Liver (tissue), 10 donors: ENCODE measurements at places on chromosomes 12 and 14. TPM values are rescaled to one million over a fixed set of nuclear protein-coding genes. Genes with fewer than 3 reads are reported as not detected.

DNA sequence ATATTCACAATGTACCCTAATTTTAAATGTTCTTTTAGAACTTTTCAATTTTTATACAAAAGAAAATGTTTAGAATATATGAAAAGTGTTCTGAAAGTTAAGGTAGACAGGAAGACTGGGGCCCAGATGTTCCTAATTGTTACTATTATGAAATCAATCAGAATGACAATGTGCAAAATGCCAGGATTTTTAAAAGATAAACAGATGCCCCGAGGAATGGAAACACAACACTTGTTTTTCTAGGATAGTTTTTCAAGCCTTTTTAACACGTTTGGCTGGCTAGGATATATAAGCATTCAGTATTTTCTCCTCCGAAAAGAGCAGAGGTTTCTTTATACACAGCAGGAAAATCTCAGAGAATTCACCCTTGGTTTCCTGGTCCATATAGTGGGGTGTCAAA is 106.8 kb downstream of the ESR2 start:
- DNase-seq = no peak

The OR4K13 gene
- not detected for total RNA-seq

DNA sequence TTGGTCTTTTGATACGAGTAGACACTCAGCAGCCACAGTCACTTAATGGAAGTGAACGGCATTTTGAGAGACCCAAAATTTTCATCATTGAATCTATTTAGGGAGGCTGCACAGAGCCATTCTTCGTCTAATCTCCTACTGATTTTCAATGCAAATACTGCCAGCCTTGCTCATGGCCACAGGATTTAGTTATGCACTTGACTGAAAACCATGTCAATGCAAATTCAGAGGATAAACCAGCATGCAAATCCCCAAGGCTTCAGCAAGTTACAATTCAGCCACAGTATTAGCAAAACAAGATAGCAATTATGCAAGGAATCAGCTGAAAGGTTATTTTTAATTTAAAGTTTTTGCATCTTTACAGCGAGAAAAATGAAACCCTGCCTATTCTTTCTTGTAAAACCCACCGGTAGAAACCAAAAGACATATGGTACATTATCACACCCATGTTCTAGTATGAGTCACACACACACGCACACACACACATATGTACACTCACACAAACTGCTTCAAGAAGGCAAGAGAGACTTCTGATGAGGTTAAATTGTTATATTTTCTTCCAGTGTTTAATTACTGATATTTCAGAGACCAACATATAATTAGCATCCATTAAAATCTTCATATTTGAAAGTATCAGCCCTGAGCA is 985.3 kb upstream of the FLRT2 start:
- no peak for DNase-seq

GRCh38 chr12:116426391-116427136 is 132.6 kb upstream of the MAP1LC3B2 start:
- DNase-seq = no peak

The NANOG gene
- 0.17 TPM for total RNA-seq

The PIWIL1 gene
- not detected for total RNA-seq

The SPX gene
- total RNA-seq = 0.25 TPM

- no peak for DNase-seq
Measured at GRCh38 chr14:88202286-88202685, 120.8 kb downstream of the KCNK10 start.

DNA sequence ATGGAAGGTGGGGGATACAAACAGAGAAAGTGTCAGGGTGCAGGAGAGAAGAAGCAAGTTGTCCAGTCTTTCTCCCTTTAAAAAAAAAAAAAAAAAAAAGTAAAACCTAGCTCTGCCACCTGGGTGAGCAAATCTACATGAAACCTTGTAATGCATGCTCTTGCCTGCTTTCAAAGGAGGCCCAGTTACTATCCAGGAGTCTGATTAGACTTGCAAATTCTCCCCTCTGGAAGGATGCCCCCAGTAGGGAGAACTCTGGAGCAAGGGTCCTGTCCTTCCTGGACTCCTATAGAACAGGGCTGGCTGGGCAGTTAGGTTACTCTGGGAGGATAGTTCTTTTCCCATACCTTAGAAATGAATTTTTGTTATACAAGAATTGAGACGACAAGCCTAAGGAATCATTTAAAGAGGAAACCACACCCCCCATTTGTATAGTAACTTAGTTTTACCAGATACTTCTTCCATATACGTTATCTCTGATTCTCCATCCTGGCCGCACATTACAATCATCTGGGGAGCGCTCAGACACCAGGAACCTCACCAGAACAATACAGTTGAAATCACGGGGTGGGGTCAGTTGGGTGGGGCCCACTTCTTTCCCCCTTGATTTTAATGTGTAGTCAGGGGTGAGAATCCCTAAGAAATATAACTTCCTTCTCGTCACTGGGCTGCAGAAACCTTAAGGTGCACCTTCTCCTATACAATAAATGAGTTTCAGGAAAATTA is 30.5 kb downstream of the RAB35 start:
- no peak for DNase-seq

DNA sequence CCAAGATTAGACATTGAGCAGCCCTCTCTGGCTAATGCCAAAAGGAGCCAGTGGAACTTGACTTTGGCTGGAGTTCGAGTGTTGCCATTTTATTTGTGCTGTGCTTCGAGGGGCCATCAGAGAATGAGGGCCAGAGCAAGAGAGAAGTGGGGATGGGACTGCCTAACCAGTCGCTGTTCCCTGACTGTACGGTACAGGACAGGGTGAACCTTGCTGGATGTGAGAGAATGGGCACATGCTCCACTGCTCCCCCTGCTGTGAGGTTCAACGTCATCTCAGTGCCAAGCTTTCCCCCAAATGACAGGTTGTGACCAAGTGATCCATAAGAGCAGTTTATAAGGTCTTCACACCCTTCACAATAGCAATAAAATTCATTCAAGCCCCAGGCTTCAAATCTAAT is 55.1 kb upstream of the BCL11B start:
- DNase-seq = no peak

GRCh38 chr12:777550-778047 is 25.2 kb downstream of the WNK1 start:
- DNase-seq = no peak

- DNase-seq = peak; percentile 51
Measured at GRCh38 chr14:91331721-91332120, 85.9 kb downstream of the CCDC88C start.

DNA sequence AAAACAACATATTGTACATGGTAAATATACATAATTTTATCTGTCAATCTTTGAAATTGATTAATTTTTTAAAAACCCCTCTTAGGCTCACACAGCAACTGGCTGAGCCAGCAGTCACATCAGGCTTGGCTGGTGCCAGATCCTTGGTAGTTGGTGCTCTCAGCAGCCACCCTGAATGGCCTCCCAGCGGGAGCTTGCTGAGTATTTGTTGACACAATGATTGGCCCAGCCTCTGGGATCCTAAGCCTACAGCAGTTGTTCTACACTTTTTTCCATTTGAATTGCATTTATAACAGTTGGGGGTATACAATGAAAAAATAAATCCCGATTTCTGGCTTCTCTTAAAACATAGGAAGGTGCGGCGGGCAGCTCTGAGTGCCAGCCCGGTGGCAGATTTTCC is 11.1 kb downstream of the PRKAB1 start:
- DNase-seq = no peak

GRCh38 chr14:68495101-68496039 is 297.5 kb downstream of the ZFP36L1 start:
- no peak for DNase-seq

GRCh38 chr14:44112774-44113460 is 394.2 kb downstream of the FSCB start:
- DNase-seq = no peak

DNA sequence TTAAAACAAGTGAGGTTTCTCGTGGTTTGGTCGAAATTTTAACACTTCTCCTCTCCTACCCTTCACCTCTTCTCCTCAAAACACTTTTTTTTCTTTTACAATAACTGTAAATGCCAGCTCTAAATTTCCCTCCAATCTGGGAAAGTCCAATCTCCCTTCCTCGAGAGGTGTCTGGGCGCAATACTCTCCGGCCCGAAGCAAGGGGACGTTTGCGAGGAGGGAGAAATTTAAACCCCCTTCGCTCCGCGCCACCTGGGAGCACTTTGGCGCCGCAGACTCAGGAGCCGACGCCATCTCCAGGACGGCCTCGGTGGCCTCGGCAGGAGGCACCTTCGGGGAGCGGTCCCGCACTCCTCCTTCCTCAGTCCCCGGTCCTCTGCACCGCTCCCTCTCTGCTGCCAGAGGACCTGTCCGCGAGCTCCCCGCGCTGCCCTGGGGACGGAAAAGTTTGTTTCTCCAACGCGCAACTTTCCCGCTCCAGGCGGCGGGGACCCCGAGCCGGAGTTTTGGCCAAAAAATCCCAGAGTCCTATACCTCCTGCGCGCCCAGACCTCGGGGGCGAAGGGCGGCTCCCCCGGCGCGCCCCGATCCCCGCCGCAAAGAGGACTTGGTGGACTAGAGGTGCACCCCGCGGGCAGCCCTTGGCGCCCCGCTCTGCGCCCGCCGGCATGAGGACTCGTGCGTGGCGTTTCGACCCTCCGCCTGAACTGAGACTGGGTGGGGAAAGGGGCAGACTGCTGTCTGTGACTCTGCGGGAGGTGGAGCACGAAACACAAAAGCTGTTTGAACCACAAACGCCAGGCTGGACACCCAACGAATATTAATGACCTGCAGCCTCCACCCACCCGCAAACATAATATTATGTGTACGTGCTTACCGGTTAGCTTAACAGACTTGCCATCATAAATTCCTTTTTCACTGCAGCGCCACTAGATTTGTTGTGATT is 95.2 kb upstream of the HMGA2 start:
- no peak for DNase-seq
